ENCODE measurements at places on chromosomes 7 and 10.

GRCh38 chr7:94382746-94383145 lies 11.9 kb upstream of the COL1A2 start:
- DNase-seq = no peak

DNA sequence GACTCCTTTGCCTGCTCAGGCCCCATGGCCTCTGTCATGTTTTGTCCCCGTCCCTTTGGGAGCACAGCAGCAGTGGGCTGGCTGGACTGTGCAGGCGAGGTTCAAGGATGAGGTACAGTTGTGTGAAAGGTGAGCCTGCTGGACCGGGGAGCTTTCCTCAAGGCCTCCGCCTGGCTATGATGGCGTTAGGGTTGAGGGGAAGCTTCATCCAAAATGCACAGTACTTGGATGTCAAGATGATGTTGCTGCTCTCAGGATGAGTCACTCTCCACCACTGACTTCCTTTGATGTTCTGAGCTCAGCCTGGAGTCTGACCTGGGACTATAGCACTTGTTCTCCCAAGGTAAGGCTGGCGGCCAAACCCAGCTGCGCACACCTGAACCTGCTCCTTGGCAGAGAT lies 152.7 kb upstream of the SHH start:
- DNase-seq = peak; percentile 83

DNA sequence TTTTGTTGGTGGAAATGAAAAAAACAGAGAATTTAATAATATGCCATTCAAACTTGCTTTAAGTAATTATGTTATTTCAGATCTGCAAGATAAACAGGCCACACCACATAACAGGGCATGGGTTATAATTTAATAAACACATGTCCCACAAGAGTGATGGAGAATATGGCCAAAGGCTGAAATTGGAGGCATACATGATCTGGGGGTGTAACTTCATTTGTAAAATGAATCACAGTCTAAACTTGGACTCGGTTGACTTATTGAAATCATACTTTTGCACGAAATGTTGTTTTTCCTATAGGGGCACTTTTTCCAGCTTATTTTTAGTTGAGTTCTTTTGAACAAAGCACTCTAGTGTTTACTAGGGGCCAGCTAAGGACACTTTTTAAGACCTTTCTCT lies 151.6 kb downstream of the TMEM26 start:
- no peak for DNase-seq

DNA sequence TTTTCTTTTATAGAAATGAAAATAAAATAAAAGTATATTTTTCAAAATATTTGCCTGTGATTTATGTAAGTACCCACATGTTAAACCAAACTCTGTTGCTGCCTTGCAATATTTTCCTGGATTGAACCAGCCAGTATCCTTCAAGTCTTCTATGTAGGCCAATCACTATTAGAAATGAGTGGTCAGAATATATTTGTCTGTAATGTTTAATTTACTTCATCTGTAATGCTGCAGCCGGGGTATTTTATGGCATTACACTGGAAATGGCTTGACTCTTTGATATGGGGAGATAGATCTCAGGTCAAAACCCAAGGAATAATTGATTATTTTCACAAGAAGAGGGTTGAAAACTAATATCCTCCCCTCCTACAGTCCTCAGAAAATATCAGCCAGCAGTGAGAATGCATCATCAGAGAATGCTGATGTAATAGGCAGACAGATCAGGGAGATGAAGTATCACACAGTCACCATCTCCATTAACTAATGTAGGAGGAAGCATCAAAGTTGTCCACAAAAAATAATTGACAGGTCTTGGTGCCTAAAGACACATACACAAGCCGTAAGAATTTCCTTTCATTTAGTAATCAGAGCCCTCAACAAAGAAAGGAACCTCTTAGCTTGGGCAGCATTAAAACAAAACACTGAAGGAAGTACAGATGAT lies 82.5 kb downstream of the VWDE start:
- DNase-seq = no peak

GRCh38 chr10:78600740-78601139 lies 468.0 kb upstream of the ZMIZ1 start:
- DNase-seq = peak; percentile 27

- DNase-seq = no peak
Measured at GRCh38 chr10:113017376-113017775, 67.3 kb downstream of the TCF7L2 start.

GRCh38 chr10:77240706-77241349 lies 396.8 kb downstream of the KCNMA1 start:
- no peak for DNase-seq

- no peak for DNase-seq
Measured at GRCh38 chr10:61408105-61408504, 45.1 kb downstream of the TMEM26 start.

- DNase-seq = no peak
Measured at GRCh38 chr10:91200314-91201212, 19.9 kb upstream of the PCGF5 start.

DNA sequence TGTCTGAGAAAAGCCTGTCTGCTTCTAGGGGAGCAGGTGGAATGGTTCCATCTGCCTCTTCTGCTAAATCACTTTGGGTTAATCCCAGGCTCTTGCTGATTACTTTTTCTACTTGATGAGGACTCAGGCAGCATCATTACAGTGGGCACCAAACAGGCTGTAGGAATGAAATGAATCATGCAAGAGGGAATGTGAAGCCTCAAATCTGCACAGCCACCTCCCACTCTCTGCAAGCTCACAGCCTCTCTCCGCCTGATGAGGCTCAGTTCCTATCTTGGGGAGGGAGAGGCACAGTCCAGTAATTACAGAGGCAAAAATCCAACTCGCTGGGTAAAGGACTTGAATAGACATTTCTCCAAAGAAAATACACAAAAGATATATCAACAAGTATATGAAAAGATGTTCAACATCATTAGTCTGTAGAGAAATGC lies 34.0 kb downstream of the HSPA12A start:
- DNase-seq = no peak

GRCh38 chr7:27215356-27215755 lies 15.5 kb upstream of the HOXA13 start:
- peak; percentile 34 for DNase-seq

DNA sequence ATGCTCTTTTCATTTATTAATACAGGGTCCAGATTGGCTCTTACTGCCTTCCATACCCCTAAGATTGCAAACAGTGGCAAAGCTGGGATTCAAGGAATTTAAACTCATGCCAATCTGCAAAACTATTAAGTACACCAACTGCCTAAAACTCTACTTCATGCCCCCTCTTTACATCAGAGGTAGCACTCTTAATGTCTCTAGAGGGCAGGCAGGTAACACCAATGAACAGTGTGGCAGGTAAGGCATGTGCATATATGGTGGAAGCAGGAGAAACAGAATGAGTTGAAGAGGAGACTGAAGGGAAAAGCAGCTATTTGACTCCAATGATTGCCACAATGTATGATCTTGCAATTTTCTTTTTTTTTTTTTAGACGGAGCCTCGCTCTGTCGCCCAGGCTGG lies 156.7 kb downstream of the BTAF1 start:
- no peak for DNase-seq

GRCh38 chr7:13179011-13179582 lies 491.7 kb downstream of the ARL4A start:
- DNase-seq = no peak

DNA sequence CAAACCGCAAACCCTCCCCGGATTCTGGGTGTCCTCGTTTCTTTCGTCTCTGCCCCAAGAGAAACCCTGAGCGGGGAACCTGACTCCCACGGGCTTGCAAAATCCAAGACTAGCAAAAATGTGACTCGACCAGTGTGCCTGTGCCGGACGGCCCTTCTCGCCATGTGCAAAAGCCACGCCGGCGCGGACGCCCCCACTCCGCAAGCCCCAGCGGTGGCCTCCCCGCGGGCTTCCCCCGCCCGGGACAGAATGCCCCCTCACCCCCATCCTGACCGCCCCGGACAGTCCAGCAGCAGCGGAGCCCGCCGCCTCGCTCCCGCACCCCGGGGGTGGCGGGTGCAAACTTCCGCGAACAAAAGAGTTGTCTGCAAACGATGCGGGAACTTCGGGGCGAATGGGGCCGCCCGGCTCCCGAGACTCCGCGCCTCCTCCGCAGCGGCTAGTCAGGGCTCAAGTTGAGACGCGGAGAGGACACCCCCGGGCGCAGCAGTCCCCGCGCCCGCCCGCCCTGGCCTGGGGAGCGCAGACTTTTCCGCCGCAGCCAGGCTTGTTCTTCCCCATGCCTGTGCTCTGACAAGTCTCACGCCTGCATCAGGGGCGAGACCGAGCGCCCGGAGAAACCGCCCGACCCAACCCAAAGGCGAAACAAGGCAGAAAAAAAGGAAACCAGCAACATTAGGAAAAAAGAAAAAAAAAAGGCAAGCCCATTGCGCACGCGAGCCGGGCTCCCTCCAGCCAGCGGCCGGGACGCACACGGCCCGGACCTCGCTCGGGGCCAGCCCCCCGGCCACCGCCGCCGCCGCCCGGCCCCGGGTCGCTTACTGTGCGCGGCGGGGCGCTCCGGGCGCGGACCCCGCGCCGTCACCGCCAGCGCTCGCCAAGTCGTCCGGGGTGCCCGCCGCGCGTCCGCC lies 732 bp downstream of the FAM53B start:
- peak; percentile 87 for DNase-seq

DNA sequence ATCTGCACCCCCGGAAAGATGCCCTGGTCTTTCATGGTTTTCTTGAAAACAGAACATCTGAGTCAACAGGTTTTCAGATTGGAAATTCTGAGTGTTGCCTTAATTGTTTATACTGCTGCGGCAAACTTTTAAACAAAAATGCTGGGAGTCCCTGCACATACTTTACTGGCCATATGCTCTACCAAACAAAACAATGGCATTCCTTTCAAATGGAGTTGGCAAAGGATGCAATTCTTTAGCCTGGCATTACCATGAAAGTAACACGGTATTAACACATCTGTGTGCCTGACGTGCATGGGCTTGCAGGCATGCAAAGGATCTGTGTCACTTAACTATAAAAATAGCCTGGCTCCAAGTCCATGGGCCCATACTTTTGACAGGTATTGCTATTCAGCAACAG lies 4.2 kb downstream of the INHBA start:
- no peak for DNase-seq

GRCh38 chr10:119737823-119738222 lies 12.0 kb downstream of the INPP5F start:
- no peak for DNase-seq

- no peak for DNase-seq
Measured at GRCh38 chr10:86327954-86328725, 38.5 kb downstream of the GRID1 start.

DNA sequence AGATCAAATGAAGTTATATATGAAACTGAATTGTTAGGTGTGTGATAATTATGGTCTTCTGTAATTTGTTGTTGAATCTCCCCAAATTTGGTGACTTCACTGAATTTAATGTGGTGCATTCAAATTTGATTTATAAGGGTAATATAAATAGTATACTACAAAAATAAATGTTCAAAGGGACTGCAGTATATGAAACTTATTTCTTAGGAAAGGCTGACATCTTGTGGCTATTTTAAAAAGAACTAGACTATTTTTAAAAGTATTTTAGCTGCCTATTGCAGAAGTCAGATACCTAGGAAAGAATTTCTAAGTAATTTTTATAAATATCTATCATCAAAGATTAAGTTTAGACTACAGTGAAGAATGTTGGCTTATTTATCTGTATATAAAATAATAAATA lies 36.6 kb downstream of the ATRNL1 start:
- DNase-seq = no peak

- DNase-seq = no peak
Measured at GRCh38 chr7:50412973-50413372, 37.2 kb downstream of the FIGNL1 start.

- DNase-seq = no peak
Measured at GRCh38 chr7:20352573-20353306, 22.0 kb downstream of the ITGB8 start.

DNA sequence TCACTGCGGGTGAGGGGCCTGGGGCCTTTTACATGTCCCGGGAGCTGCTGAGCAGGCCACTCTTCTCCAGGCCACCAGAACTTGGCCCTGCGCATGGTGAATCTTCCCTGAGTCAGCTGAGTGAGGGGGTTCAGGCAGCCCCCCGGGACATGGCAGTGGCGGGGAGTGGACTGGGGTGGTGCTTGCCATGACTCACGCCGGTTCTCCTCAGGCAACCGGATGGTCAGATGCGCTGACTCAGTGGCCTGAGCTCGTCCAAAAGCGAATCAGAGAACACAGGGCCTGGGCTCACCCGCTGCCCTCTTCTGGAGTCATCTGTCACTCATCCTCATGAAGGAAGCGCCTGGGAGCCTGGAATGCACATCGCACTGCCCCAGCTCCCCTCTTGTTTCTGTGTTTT lies 33.5 kb downstream of the HTRA1 start:
- no peak for DNase-seq

- DNase-seq = no peak
Measured at GRCh38 chr10:74855027-74855426, 28.6 kb downstream of the KAT6B start.

DNA sequence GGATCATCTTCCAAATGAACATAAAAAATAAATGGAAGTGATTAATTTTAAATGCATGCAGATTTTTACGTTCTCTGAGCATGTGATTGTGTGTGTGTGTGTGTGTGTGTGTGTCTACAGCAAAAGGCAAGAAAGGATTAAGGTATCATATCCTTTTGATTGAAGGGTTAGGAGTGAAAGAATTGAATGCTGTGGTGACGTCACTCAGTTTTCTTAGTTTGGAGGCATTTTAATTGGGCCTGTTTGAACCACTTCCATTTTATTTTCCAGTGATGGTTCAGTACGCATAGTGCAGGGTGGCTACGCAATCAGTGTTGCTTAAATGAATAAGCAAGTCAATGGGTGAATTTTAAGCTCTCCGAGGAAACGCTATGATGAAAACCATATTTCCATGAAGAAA lies 31.3 kb downstream of the TACC2 start:
- DNase-seq = no peak

GRCh38 chr7:106216517-106216922 lies 68.3 kb downstream of the NAMPT start:
- DNase-seq = no peak

DNA sequence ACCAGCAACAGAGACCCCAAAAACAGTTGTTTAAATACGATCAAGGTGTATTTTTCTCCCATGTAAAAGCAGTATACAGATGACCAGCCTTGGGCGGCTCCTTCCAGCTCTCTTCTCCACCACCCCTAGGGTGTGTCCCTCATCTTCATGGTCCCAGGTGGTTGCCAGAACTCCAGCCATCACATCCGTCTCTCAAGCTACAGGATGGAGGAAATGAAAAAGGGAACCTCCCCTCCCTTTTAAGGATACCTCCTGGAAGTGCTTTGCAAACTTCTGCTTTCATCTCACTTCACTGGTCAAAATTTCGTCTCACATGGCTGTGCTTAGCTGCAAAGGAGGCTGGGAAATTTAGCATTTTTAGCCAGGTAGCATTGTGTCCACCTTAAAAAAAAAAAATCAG lies 59.3 kb downstream of the C10orf105 start:
- no peak for DNase-seq

GRCh38 chr7:138527746-138528223 lies 67.7 kb downstream of the TRIM24 start:
- DNase-seq = no peak

DNA sequence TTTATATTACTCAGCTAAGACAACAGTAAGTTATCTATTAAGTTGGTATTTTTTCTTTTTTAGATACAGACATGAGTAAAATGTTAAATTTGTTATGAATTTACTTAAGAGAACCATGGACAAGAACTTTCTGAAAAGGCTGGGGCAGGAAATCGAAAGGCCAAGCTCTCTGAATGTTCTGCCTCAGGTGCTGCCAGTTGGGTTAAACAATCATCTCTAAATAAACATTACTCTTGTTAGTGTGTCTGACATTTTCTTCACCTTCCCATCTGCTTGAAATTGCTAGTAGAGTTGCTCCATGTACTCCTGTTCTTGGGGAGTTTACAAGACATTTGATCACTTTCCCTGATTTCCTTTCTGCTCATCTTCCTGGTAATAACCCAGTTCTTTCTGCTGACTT lies 87.5 kb downstream of the ANKRD7 start:
- no peak for DNase-seq

- DNase-seq = no peak
Measured at GRCh38 chr7:47153058-47153457, 428.9 kb downstream of the TNS3 start.

Data from vagina (tissue), 2 donors.